NCI-H187 treated with DMSO at 0.1 percent for 48 hours (cell line): ENCODE measurements at places on chromosomes 7 and 10.
A peak's percentile ranks its signal among the peaks of the same experiment; 100 is the strongest.

DNA sequence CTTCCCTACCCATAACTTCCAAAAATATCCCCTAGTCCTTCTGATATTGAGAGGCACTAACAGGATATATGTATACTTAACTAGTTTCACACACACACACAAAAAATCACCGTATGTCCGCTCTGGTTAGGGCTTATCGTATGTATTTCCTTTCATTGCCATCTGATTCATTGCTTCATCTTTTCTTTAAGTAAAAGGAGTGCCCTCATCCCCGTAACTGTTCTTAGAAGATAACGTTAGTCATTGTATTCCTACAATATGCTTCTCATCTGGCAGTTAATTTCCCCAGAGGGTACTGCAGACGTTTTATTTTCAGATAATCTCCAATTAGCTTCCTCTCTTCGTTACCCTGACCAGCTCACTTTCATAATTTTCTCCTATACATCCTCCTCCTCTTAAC, 37.3 kb downstream of the NRCAM start:
- DNase-seq = no peak

- no peak for DNase-seq
Measured at GRCh38 chr10:128608791-128609190, 482.6 kb upstream of the MKI67 start.

GRCh38 chr7:111525100-111525499, 37.2 kb downstream of the IMMP2L start:
- no peak for DNase-seq

- no peak for DNase-seq
Measured at GRCh38 chr7:29891766-29892165, 85.5 kb downstream of the WIPF3 start.

DNA sequence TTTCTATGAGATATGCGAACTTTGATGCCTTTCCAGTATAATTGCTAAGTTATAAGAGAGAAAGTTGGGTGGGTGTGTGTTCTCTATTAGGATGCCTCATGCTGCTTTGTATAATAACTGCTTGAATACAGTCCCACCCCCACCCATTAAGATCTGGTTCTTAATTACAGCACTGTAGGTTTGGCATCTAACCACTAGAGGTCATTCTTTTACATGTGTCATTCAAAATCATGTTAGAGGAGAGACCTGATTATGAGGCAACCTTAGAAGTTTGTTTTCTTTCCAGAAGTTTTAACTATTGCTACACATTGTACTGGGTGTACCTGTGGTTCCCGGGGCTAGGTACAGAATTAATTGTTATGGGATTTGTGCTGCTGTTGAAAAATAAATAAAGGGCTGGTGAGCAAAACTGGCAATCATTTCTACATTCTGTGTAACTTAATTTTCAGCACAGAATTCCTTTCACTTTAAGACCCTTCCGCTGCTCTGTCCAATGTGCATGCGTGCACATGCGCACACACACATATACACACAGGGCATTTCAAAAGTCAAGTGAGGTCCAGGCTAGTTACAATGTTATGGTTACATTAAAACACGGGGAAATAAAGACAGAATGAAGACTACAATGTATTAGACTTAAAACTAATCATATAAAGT, 1156.3 kb downstream of the SORCS3 start:
- no peak for DNase-seq

DNA sequence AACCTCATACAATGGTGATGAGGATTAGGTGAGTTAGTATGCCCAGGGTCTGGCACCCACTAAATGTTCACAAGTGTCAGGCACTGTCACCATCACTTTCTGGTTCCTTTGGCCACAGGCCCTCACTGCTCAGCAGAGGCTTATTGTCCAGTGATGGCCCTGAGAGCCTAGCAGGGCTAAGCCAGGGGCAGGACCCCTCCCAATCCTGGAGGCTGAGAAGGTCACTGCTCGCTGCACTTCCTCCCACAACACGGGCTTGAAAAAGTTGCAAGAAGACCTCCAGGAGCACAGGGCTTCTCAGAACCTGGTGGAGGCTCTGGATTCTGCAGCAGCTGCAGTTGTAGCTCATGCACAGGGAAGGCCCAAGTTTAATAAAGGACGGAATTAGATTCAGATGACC, 48.1 kb downstream of the DRGX start:
- no peak for DNase-seq

GRCh38 chr7:108570146-108570755, 577 bp downstream of the DNAJB9 start:
- no peak for DNase-seq

- DNase-seq = no peak
Measured at GRCh38 chr10:118203461-118203860, 138.7 kb downstream of the FAM204A start.

- DNase-seq = no peak
Measured at GRCh38 chr10:111030042-111030750, 46.6 kb upstream of the ADRA2A start.

DNA sequence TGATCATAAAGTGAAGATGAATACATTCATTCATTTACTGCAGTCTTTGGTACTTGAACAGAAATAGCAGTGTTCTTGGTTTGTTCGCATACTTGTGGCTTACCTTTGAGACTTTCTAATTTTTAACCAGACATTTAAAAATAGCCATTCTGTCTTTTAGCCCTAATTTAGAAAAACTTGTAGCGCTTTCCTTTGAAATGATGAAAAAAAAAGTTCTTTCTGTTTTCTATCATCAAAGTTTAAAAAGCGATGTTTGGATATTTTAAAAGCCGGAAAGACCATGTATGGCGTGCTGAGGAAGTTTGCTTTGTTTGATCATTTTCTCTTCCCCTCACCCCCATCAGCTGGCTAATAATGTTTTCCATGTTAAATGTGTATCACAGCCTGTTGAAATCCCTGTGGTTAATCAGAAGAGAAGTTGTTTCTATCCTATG, 116.3 kb downstream of the CUX1 start:
- DNase-seq = no peak

DNA sequence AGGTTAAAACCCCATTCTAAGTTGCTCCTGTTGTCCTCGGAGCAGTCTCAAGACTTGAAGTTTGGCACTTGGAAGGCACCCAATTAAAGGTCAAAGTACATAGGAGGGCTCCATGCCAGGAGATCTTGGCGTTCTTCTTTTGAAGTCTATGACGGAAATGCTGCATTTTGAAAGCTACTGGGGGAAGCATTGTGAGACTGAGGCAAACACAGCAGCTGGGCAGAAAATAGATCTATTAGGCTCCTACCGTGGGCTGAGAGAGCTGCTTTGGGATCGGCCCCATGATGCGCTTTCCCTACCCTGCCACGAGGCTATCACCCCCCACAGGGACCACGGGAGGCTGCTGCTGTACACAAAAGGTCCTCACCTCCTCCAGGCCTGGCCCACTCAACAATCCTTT, 20.0 kb downstream of the KIAA1549 start:
- DNase-seq = no peak

GRCh38 chr7:71026680-71027079, 105.3 kb upstream of the GALNT17 start:
- DNase-seq = no peak

GRCh38 chr10:73251683-73252444, 580 bp downstream of the MRPS16 start:
- no peak for DNase-seq

- DNase-seq = no peak
Measured at GRCh38 chr10:88129013-88129412, 265.6 kb downstream of the PTEN start.

DNA sequence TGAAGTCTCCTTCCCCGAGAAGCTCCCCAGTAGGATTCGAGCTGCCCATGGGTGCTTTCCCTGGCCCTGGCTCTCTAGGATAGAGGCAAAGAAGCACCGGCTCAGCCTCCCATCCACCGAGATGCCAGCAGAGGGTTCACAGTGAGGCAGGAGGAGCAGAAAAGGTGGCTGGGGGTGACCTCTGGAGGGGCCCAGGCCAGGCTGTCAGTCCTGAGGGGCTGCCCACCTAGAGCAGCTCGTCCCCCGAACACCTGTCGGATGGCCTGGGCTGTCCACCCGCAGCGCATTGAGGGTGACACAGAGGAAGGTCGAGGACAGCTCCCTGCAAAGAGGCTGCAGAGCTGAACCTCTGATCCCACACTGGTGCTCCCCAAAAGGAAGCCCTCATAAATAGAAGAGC, 167.2 kb upstream of the PPP2R2D start:
- no peak for DNase-seq

- DNase-seq = no peak
Measured at GRCh38 chr7:27147199-27148030, at the start of gene HOXA6. Gene HOXA6, minus strand, starts transcription at chr7:27147774. Its CDS starts 25 bp downstream, at chr7:27147749.

DNA sequence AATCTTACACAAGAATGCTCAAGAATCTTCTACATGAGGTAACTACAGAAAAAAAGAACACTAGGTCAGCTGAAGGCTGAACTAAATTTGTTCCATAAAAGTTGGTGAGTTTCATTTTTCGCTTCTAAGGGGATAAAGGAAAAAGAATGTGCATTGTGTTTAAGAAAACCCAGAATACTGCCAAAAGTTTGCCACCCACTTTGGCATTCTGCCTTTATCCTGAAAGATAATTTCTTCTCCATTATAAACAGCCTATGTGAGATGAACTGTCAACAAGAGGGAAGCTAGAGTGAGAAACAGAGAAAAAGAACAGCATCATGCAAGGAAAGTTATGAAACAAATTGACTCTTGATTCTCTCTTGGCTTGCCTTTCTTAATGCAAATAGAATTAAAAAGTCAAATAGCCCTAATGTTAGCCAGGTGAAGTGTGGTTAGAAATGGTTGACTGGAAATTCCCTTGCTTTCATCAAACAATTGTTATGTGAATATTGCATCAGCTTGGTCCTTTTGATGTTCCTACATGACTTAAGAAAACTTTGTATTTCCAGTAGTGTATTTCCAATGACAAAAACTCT, 25.8 kb downstream of the STEAP1 start:
- DNase-seq = no peak

- DNase-seq = no peak
Measured at GRCh38 chr7:55478700-55479099, 93.6 kb downstream of the VOPP1 start.

GRCh38 chr10:11988924-11989323, 53.7 kb downstream of the UPF2 start:
- no peak for DNase-seq

- DNase-seq = no peak
Measured at GRCh38 chr10:88090568-88091214, 227.3 kb downstream of the PTEN start.

DNA sequence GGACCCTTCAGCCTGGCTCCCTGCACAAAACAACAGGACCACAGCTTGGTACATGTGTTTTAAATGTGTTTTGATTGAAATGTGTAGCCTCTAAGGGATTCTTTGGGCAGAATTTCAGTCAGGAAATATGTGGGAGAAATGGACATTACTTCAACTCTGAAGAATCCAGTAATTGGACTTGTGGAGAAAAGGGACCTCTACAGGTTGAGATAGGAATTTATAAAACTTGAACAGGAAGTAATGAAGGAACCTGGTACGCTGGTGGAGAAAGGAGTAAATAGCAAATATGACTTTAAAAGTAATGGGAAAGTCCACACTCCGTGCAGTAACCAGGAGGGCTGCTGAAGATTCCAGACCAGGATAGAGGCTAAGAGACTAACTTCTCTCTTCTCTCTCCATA, 220.5 kb downstream of the LHFPL3 start:
- peak; percentile 67 for DNase-seq

DNA sequence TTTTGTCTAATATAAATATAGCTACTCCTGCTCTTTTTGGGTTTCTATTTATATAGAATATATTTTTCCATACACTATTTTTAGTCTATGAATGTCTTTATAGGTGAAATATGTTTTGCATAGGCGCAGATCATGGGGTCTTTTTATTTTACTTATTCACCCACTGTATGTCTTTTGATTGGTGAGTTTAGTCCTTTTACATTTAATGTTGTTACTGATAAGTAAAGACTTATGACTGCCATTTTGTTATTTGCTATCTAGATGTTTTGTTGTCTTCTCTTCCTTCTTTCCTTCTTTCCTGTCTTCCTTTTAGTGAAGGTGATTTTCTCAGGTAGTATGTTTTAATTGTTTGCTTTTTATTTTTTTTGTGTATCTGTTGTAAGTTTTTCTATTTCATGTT, 276.8 kb upstream of the CNTNAP2 start:
- no peak for DNase-seq

DNA sequence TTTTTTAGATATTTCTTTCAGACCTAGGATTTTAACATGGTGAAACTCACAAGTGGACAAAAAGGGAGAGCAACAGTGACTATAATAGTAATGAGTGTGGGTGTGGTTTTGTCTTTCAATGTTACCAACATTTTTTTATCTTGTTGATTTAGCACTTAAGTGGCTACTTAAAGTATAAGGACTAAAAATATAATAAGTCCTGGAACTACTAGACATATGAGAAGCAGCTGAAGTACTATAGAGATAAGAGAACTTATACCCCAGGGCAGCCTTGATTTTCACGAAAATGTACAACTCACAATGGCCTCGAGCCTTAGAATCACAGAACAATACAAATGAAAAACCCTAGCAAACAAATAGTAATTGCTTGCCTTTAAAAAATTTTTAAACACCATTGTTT, 1151.8 kb downstream of the TYW1 start:
- peak; percentile 93 for DNase-seq

- no peak for DNase-seq
Measured at GRCh38 chr10:59582058-59582457, 127.6 kb downstream of the SLC16A9 start.

GRCh38 chr10:34275626-34276130, 539.4 kb downstream of the PARD3 start:
- DNase-seq = no peak

DNA sequence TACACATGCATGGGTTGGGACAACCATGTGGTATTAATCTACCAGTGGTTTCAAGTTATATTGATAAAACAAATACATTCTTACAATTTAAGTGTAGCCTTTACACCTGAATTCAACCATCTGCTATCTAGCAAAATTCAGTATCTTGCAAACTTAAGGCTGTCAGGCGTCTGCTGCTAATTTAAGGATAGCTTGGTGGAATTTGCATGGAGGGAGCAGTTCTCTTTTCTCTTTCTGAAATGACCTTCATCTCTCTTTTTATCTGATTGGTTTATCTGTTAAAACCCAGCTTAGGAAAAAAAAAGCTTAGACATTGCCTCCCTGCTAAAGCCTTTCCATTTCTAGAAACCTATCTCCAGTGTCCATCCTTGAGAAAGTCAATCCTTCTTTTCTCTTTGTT, 102.3 kb downstream of the ZEB1 start:
- DNase-seq = no peak

DNA sequence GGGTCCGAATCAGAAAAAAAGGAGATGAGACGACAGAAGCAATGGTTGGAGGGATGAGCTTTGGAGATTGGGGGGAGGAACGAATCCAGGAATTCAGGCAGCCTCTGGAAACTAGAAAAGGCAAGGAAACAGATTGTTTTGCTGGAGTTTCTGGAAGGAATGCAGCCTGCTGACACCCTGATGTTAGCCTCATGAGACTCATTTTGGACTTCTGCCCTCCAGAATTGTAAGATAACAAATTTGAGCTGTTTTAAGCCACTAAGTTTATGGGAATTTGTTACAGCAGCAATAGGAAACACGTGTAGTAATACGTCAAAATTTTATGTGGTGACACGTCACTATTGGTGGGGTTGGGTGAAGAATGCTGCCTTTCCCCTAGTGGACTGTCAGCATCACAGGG, 25.6 kb upstream of the NPS start:
- no peak for DNase-seq

GRCh38 chr10:35875016-35875676, 233.1 kb upstream of the FZD8 start:
- DNase-seq = no peak
